Vagina (tissue), 2 donors: ENCODE measurements at places on chromosomes 16 and 17.

DNA sequence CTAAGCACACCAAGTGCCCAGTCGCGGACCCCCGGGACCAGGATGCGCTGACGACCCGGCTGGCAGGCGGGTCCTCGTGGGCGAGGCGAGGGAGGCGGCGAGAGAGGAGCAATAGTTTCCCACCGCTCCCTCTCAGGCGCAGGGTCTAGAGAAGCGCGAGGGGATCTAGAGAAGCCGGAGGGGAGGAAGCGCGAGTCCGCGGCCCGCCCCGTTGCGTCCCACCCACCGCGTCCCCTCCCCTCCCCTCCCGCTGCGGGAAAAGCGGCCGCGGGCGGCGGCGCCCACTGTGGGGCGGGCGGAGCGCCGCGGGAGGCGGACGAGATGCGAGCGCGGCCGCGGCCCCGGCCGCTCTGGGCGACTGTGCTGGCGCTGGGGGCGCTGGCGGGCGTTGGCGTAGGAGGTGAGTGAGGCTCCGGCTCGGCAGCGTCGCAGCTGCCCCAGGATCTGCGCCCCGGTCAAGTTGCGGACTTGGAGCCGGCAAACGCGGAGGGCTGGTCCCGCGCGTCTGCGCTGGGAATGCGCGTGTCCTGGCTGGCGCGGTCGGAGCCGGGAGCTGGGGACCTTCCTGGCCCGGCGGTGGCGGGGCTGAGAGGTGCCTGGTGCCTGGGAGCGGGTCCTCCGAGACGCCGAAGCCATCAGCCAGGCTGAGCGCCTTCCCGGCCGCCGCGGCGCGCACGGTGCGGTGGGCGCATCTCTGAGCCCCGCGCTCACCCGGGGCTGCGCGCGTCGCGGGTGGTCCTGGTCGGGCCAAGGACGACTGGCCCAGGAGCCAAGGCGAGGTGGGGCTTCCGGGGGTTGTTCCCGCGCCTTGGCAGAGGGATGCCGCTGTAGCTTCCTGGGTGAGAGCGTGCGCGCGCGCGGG is at the start of gene ITGB3:
Gene ITGB3 (plus strand): TSS at position 287 of the 862 bp plus-strand sequence. CDS start 35 bp downstream, at position 322.
- DNase-seq: no peak

DNA sequence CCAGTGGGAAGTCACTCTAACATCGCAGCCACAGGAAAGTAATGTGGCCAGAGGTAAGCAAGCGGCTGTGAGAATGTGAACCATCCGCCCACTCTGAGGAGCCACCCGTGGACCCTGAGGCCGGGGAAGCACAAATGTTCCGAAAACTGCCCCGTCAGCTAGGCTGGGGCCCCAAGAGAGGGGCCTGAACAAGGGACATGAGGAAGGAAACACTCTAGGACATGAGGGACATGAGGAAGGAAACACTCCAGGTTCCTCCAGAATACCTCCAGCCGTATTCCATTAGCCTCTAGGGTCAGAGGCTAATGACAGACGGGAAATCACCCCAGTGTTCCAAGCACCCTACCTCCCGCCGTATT is 317 bp downstream of the TEFM start:
- no peak for DNase-seq

DNA sequence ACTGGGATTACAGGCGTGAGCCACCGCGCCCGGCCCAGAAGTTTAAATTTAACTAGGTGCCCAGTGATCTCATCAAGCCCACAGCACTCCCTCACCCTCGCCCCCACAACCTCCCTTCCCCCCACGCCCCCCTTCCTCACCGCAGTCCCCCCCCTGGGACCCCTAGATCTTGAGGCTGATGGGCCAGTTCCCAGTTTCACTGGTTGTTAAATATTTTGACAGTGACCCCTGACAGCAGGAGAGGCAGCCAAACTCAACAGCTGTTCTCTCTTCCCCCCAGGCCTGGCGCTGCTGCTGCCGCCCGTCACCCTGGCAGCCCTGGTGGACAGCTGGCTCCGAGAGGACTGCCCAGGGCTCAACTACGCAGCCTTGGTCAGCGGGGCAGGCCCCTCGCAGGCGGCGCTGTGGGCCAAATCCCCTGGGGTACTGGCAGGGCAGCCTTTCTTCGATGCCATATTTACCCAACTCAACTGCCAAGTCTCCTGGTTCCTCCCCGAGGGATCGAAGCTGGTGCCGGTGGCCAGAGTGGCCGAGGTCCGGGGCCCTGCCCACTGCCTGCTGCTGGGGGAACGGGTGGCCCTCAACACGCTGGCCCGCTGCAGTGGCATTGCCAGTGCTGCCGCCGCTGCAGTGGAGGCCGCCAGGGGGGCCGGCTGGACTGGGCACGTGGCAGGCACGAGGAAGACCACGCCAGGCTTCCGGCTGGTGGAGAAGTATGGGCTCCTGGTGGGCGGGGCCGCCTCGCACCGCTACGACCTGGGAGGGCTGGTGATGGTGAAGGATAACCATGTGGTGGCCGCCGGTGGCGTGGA is 15.6 kb downstream of the QPRT start:
- no peak for DNase-seq

GRCh38 chr17:69093995-69094394 is 33.3 kb upstream of the ABCA9 start:
- no peak for DNase-seq

- no peak for DNase-seq
Observed at GRCh38 chr16:81708266-81709015, 70.7 kb upstream of the PLCG2 start.

DNA sequence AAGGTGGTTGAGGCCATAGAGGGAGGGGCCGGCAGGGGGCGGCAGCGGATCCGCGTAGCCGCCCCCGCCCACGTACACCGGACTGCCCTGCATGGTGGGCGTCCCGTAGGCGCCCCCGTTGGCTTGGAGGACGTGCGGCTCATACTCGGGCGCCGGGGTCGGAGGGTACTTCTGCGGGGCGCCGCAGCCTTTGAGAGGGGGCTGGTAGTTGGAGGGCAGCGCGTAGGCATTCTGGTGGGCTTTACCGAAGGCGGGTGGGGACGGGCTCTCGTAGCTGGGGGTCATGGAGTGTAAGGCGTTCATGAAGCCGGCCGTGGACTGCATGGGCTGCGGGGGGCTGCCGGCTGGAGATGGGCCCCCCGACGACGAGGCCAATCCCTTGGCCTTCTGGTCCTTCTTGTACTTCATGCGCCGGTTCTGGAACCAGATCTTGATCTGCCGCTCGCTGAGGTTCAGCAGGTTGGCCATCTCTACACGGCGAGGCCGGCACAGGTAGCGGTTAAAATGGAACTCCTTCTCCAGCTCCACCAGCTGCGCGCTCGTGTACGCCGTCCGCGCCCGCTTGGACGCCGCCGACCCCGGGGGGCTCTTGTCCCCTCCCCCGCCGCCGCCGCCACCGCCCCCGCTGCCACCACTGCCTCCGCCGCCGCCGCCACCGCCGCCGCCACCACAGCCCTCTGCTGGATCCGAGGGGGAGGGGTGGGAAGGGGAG is 5.7 kb upstream of the HOXB2 start:
- no peak for DNase-seq

- DNase-seq: no peak
Observed at GRCh38 chr17:29167393-29168078, 12.7 kb downstream of the MYO18A start.

DNA sequence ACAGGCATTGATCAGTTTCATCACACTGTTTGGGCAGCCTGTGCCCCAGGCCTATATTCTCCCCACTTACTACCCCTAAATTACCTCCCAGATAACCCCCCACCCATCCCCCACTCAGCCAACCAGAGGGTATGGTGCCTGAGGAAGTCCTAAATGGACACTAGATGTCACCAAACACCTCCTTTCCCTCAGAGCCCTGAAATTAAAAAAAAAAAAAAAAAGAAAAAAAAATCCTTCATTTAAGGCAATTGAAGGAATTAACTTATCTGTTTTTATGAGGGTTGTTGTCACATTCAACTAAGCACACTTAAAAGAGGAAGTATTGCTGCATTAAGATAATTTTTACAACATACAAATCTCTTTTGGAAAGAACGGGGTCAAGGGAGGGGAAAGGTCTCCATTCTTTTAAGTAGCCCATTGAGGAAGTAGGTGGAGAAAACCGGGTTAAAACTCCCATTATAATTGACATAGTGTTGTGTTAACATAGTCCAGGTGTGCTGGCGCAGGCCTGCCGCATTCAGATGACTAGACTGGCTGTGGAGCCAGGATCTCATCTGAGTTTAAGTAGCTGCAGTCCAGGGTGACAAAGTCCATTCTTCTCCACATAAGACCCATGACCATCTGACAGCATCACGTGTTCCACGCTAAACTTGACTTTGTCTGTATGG is 46.3 kb downstream of the SNX11 start:
- DNase-seq: no peak

DNA sequence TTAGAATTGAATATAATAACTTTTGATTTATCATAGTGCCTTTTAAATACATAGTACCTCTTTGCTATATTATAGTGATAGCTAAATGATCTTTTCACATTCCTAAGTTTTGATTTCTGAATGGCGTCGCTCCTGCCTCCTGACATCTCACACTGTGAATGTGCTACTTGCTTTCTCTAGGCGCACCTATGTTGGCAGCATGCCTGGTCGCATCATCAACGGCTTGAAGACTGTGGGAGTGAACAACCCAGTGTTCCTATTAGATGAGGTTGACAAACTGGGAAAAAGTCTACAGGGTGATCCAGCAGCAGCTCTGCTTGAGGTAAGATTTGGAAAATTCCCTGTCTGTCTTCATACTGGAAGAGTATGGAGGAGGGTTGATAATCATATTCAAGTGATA is 29.8 kb upstream of the ABCC11 start:
- DNase-seq: no peak

DNA sequence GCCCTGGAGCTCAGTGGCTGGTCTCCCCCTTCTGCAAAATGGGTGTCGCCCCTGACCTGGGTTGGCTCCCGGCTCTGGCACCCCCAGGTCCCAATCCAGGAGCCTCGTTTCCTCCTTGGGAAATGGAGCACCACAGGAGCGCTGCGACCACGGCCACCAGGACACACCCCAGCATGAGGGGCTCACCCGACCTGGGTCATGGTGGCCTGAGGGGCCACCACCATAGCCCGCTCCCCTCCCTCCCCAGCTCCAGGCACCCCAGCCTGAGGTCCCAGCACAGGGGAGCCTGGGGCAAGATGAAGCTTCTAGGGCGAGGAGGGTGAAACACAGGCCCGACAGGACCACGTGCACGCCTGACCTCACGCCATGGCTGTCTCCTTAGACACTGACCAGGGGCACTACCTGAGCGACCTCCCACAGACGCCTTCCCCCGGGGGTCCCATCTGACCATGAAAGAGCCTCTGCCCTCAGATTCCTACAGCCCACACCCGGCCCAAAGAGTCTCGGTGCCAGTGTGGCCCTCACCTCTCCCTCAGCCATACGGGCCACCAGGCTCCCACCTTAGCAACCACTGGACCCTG is 11.8 kb downstream of the BCAR1 start:
- no peak for DNase-seq

GRCh38 chr17:64491034-64491860 is 5.6 kb downstream of the POLG2 start:
- DNase-seq: no peak

DNA sequence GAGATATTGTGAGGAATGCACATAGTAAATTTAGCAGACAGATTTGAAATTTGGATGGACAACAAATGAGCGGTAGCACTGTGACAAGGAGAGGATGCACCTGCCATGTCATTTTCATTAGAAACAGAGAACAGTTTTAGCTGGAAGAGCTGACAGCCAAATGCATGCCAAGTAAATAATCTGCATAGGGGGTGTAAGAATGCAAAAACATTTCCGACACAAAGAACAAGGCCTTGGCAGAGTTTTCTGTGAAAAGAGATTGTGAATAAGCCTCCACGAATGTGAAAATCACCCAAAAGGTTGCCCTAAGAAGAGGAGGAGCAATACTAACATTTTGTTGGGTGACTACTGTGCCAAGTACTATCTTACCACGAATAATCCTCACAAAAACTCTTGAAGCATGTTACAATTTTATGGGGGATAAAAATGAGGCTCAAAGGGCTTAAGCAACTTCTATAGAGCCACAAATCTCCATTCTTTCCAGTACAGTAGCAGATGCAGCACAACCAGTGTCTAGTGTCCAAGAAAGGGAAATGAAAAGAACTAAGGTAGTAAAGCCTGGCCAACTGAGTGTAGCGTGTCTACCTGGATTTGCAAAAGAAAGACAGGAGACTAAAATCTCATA is 28.3 kb downstream of the TMEM100 start:
- DNase-seq: no peak

GRCh38 chr17:17694169-17695081 is 13.2 kb downstream of the RAI1 start:
- no peak for DNase-seq

DNA sequence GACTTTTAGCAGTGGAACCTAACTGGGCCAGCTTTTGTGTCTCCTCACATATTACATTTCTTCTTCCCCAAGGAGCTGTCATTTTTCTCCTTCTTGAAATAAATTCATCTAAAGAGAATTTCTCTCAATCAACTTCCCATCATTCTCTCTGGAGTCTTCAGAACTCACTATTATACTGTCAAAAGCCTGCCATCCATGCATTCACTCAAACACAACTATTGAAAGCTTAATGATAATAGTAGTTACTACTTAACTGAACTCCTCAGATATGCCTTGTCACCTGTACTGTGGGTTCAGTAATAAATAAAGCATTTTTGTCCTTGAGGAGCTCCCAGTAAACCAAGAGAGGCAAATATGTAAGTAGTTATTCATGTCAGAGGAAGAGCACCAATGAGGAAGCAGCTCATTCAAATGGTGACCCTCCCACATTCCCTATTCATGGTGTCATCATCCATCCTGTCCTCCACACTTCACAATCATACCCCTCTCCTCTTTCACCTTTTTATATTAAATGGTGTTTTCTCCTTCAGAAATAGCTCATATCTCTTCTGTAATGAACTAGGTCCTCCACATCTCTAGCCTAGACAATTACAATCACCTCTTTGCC is 162.6 kb downstream of the CA10 start:
- no peak for DNase-seq

DNA sequence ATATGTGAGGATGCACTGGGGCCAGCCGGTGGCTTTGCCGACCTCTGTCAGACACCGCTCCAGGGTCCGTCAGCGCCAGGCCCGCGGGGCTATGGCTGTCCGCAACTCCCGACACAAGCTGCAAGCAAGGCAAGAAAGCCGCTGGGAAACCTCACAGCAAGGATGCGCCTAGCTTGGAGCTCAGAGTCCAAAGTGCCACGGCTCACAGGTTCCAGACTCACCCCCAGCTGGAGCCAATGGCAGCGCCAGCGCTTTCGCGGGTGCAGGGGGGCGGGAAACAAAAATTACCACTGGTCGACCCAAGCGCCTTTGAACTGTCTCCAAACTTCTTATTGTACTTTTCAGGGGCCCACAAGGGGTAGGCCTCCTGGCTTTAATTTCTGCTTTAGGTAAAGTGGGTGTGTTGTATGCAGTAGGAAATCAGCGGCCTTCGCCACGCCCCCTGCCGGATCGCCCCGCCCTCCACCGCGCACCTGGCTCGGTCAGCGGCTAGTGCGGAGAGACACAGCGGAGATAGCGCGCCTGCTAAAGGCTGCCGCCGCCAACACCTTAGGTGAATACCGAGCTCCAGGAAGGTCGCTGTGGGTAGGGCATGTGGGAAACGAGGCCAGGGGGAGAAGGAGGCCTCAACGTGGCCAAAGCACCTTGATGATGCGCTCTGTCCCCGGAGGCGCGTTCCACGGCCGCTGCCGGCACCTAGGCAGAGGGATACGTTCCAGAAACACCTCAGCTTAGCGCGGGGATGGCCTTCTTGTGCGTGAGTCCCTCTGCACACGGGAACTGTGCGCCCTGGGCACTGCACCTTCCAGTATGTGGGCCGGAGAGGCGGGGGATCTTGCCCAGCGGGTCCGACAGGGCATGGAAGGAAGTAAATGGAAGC is 61.0 kb upstream of the RBL2 start:
- no peak for DNase-seq

- no peak for DNase-seq
Observed at GRCh38 chr16:89456419-89456959, 33.9 kb downstream of the ANKRD11 start.
